ENCODE measurements at places on chromosomes 1 and 21. TPM values are rescaled to one million over a fixed set of nuclear protein-coding genes. Genes with fewer than 3 reads are reported as not detected.

DNA sequence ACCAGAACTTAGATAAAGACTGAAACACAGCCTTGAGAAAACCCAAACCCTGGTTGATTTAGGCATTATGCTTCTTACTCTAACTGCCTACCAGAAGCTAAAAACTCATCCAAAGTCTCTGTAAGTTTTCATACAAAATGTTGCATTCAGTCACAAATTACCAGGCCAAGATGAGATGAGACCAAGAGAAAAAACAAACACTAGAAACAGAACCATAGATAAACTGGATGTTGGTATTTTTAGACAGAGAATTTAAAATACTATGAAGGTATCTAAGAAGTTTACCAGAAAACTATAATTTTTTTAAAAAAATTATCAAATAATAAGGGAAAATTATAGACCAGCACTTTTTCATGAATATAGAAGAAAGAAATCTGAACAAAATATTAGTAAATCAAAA is 180.5 kb downstream of the VPS13D start:
- no peaks in the 10 kb centered on the region for H3K27me3 ChIP-seq
- no peak overlapping the region for H3K27ac ChIP-seq
- H3K36me3 ChIP-seq, result peaks cover under 1% of the 10 kb centered on the region

DNA sequence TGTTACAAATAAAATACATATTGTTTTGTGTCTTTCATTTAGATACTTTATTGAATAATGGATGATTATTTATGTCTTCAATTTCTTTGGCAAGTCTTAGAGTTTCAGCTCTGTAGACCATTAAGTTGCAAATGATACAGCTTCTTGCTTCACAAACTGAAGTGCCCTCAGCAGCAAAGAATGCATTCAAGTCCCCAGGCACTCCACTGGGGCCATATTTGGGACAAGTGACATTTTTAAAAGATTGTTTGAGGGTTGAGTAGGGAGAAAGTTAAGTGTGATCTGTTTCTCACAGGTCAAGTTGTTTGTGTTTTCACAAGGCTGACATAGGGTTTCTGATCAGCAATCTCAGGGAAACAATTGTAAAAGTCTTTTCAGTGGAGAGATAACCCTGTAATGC is 400.7 kb downstream of the PLA2G4A start:
- no peaks in the 10 kb centered on the region for H3K4me1 ChIP-seq
- H3K27me3 ChIP-seq, result no peaks in the 10 kb centered on the region
- H3K27ac ChIP-seq, result no peak overlapping the region
- H3K36me3 ChIP-seq, result no peaks in the 10 kb centered on the region

GRCh38 chr1:65146908-65147423 is 1.0 kb upstream of the AK4 start:
- peaks cover 9% of the 10 kb centered on the region for H3K27me3 ChIP-seq
- H3K27ac ChIP-seq, result no peak overlapping the region
- H3K4me3 ChIP-seq, result peak overlapping the region; percentile 2
- no peaks in the 10 kb centered on the region for H3K36me3 ChIP-seq

ACTL8 gene
- total RNA-seq, result not detected

DNA sequence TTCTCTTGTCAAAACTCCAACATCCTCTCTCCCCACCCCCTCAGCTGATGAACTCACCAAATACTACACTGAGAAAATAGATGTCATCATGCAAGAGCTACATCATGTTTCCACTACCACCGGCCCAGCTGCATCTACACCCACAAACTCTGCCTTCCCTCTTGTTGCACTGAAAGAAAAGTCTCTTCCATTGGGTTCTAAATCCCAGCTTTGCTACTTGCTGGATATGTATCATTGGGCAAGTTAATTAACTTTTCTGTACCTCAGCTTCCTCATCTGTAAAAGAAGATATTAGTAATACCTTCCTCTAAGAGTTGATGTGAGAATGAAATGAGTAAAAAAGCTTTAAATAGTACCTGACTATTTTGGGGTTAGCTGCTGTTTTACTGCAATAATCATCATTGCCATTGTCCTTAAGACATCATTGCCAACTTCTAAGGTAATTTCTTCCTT is 108.6 kb downstream of the OLFML2B start:
- H3K36me3 ChIP-seq, result no peaks in the 10 kb centered on the region
- H3K4me1 ChIP-seq, result peaks cover 2% of the 10 kb centered on the region
- no peak for DNase-seq
- no peak overlapping the region for H3K4me3 ChIP-seq
- no peaks in the 10 kb centered on the region for H3K27me3 ChIP-seq
- H3K27ac ChIP-seq, result no peak overlapping the region

GRCh38 chr1:212853658-212854057 is 4.4 kb upstream of the FLVCR1 start:
- H3K4me3 ChIP-seq, result no peak overlapping the region
- no peaks in the 10 kb centered on the region for H3K27me3 ChIP-seq

- DNase-seq, result peak; percentile 52
- peaks cover 17% of the 10 kb centered on the region for H3K36me3 ChIP-seq
- no peak overlapping the region for H3K4me3 ChIP-seq
- H3K27ac ChIP-seq, result peak overlapping the region; percentile 85
- H3K4me1 ChIP-seq, result peaks cover 37% of the 10 kb centered on the region
- H3K27me3 ChIP-seq, result no peaks in the 10 kb centered on the region
Measured at GRCh38 chr1:209840611-209841010, 12.8 kb downstream of the UTP25 start.

DNA sequence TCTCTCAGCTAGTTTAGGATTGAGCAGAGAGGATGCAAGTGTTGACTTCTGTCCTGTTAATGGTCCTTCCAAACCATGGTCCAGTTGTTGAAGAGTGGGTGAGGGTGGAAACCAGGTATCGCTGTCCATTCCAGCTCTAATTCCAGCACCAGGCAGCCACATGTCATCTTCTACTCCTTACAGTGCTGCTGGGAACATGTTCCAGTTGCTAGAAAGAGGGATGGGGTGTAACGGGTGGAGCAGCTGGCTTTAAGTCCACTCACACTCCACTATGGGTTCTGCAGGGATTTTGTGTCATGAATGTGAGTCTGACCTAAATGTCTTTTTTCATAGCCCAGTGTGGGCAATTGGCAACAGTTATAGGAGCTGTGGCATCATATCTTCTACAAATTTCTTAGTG is 25.2 kb downstream of the NOS1AP start:
- peaks cover 2% of the 10 kb centered on the region for H3K4me1 ChIP-seq
- no peak overlapping the region for H3K27ac ChIP-seq
- no peaks in the 10 kb centered on the region for H3K36me3 ChIP-seq

DNA sequence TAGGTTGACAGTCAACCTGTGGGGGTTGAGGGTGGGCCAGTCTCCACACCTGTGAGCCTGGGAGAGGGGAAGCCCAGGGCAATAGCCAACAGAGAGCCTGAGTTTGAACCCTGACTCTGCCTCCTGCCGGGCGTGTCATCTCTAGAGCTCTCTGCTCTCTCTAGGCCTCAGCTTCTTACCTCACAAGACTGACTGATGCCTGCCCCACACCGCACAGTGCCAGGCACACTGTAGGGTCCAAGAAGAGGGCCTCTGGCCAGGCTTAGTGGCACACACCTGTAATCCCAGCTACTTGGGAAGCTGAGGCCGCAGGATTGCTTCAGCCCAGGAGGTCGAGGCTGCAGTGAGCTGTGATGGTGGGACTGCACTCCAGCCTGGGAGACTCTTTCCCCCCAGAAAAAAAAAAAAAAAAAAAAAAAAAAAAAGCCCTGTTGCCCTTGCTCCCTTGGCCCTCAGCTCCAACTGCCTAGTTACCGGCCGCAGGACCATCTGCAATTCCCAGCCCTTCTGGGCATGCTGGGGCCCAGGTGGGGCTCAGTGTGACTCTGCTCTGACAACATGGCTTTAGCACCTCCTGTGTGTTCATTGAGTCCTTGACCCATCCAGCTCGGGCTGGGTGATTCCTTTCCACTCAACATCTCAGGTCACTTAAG is 25.1 kb downstream of the GRHL3 start:
- H3K4me1 ChIP-seq, result no peaks in the 10 kb centered on the region
- DNase-seq, result no peak
- H3K4me3 ChIP-seq, result no peak overlapping the region
- no peak overlapping the region for H3K27ac ChIP-seq
- H3K36me3 ChIP-seq, result no peaks in the 10 kb centered on the region

DNA sequence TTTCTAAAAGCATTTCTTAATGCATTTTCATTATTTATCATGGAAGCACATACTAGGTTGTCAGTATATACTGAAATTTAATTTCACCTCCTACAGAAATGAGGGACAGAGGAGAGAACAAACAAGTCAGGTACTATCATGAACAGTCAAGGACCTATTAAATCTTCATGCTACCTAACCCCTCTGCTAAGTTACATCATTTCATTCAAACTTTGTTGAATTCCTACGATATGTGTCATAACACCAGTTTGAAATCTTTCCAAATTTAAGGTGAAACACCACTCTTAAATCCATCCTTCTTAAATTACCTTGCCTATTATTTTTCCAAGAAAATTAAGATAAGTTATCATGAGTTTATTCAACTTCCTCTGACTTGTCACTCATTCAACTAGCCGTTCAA is 78.9 kb downstream of the DENND1B start:
- H3K4me1 ChIP-seq, result no peaks in the 10 kb centered on the region
- H3K27me3 ChIP-seq, result no peaks in the 10 kb centered on the region

DNA sequence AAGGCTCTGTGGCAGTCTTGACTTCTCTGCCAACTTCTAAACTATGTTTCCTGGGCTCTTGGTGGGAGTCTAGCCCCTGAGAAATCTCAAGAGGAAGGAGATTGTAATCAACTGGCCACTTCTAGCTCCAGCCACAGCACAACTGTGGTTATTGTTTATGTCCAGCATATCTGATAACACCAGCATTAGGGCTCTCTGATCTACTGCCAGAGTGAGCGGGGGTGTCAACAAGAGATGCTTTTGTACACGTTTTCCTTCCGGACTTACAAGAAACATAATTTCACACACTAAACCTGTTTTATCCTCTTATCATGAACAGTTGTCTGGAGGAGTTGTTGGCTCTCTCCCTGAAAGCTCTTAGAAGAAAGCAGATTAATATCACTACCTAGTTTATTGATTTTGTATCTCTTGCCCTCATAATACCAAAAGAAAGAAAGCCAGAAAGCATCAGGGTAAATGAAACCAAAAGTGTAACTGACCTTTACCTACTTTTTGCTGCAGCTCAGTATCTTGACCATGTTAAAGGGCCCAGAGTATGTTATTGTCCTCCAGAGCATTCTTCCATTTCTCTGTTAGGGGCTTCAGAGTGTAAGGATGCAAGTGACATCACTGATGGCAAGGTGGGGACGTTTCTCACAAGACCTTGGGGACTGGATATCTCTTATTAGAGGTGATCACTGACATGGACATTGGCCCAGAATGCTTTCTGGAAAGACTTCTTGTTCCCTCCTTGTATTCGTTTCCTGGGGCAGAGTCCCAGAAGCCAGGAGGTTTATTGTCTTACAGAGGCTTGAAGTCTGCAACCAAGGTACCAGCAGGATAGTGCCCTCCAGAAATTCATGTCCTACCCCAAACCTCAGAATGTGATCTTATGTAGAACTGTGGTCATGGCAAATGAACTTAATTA is 9.6 kb upstream of the SH2D1B start:
- H3K27me3 ChIP-seq, result no peaks in the 10 kb centered on the region
- no peaks in the 10 kb centered on the region for H3K36me3 ChIP-seq
- H3K4me1 ChIP-seq, result no peaks in the 10 kb centered on the region
- H3K4me3 ChIP-seq, result no peak overlapping the region
- no peak for DNase-seq
- no peak overlapping the region for H3K27ac ChIP-seq

SPRR2E gene
- total RNA-seq, result not detected

DNA sequence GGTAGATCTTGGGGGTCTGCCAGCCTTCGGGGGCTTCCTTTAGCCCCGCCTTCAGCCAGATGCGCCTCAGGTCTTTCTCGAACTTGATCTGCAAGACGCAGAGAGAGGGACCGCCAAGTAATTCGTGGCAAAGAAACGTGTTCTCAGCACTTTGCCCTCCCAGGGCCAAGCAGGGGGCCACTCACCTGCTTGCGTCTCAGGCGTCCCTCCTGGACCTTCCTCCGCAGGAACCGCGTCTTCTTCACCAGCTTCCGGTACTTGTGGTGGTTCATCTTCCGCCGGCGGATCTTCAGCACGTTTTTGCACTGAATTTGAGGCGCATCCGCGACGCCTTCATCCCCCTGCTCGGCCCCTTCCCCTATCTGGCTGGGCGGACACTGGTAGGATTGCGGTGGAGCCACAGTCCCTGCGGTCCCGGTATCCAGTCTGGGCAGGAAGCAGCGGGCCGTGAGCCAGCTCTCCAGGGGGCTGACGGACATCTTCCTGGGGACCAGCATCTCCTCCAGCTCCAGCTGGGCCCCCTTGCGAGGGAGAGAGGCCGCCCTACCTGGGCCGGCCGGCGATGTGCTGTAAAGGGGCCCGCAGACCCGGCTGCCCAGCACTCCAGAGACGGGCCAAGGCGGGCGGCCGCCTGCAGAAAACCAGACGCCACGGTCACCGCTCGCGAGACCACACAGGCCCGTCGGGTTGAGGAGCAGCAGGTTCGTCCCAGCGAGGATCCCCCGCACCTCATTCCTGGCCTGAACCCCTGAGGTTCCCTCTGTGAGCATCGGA is 1.0 kb downstream of the AURKAIP1 start:
- DNase-seq, result no peak
- peaks cover 15% of the 10 kb centered on the region for H3K4me1 ChIP-seq
- H3K4me3 ChIP-seq, result peak overlapping the region; percentile 86
- peaks cover 17% of the 10 kb centered on the region for H3K36me3 ChIP-seq
- no peaks in the 10 kb centered on the region for H3K27me3 ChIP-seq

NBPF20 gene
- total RNA-seq, result 2.8 TPM

TTLL7 gene
- 9.8 TPM for total RNA-seq

DNA sequence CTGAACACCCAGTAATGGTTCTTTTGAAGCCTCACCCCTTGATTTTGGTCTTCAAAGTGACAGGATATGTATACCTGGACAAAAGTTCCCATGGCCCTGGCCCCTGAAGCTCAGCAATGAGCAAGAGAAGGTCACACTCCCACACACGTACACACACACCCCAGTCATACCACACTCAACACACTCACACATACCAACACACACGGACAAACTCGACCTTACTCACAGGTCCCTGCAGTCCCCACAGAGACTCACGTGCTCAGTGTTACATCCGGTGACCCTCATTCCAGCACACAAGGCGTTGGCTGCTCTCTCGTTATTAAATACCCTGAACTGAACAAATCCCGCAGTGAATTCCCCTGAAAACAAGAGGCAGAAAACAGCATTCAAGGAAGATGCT is 5.9 kb downstream of the ITLN1 start:
- H3K27me3 ChIP-seq, result no peaks in the 10 kb centered on the region
- DNase-seq, result no peak
- no peaks in the 10 kb centered on the region for H3K4me1 ChIP-seq
- no peak overlapping the region for H3K4me3 ChIP-seq
- no peak overlapping the region for H3K27ac ChIP-seq

DNA sequence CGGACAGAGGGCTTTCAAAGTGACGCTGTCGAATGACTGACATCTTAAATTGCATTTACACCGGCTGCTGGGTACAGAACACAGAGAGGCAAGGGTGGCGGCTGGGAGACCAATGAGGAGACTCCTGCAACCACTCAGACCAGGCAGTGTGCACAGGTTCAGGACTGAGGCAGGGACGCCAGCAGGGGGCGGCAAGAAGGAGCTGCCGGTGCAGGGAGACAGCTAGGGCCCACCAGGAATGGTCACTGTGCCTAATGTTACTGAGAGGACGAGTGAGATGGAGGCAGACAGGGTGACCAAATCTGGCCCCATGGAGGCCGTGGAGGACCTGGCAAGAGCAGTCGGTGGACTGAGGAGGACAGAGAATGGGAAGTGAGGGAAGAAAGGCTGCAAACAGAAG is 23.5 kb downstream of the GLIS1 start:
- peak; percentile 39 for DNase-seq
- H3K4me1 ChIP-seq, result no peaks in the 10 kb centered on the region
- H3K4me3 ChIP-seq, result no peak overlapping the region
- no peaks in the 10 kb centered on the region for H3K36me3 ChIP-seq
- no peaks in the 10 kb centered on the region for H3K27me3 ChIP-seq

GRCh38 chr1:8551613-8552489 is 233.9 kb downstream of the SLC45A1 start:
- no peak overlapping the region for H3K27ac ChIP-seq
- H3K4me1 ChIP-seq, result no peaks in the 10 kb centered on the region

- DNase-seq, result peak; percentile 23
- H3K27ac ChIP-seq, result no peak overlapping the region
- H3K36me3 ChIP-seq, result no peaks in the 10 kb centered on the region
Measured at GRCh38 chr1:229075716-229076115, 195.2 kb upstream of the RAB4A start.

Data from fibroblast of lung (primary cell).